Fibroblast of skin of back (primary cell): ENCODE measurements at places on chromosomes 3 and 15.

- DNase-seq = no peak
These were observed 153.4 kb upstream of the MME start for GRCh38 chr3:154926721-154927120.

GRCh38 chr3:120681506-120682038, 467 bp downstream of the HGD start:
- no peak for DNase-seq

DNA sequence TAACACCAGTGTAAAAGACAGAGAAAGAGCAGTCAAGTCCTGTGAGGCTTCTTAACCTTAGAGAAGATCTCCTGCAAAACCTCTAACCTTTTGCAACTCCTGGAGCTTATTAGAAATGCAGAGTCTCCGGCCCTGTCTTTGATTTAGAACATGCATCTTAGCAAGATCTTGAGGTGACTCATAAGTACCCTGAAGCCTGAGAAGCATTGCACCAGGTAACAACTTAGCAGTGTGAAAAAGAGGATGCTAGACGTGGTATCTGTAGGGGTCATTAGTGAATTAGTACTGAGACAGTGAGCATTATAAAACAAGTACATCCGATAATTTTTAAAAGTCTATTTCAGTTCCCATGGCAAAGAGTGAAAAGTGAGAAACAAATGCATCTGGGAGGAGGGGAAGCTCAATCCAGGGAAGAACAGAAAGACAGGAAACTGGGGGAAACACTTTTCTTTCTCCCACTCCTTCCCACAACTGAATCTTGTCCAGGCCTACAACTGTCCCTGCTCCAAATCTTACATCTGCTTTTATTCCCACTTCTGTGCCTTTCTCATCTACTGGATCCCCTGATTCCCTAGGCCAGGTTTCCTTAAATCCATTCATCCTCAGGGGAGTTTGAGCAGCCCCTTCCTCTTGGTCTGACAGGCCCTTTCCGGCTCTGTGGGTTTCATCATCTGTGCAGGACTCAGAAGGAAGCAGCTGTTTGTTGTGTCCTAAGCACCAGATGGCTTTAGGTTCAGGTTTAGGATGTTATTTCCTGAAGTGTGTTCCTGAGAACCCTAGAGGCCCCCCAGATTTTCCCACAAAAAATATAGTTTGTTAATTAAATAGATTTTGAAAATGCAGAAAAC, 128.1 kb upstream of the IL12A start:
- DNase-seq = no peak

DNA sequence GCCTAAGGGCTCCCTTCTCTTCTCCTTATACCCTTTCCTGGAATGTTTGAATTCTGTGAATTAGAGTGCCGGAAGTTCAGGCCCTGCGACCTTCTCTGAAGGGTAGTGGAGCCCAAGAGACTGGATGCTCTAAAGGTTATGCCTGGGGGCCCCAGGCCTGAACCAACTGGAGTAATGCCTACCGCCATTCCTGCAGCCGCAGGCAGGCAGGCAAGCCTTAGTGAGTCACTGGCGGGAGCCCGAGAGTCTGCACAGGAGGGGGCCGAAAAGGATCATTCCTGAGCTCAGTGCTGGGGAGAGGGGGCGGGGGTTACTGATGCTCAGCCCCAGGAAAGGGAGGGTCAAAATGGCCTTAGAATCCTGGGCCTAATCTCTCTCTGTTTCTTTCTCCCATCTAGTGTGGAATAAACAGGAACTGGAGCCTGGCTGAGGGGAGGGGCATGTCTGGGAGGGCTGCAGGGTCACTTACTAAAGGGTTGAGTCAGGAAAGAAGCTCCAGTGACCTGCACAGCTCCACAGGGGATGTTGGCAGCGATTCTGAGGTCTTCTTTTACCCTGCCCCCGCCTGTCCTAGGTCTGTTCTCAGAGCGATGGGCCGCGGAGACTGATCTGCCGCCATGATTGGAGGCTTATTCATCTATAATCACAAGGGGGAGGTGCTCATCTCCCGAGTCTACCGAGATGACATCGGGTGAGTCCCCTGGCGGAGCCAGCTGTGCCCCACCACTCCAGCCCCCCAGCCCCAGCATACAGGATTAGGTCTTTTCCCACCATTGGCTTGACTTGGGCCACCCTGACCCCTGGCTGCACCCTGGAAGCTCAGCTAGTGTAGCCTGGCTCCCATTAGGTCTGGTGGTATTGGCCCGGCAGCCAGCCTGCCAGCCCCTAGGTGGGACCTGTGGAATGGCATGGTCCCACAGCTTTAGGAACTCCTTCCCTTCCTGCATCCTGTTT, 2.0 kb downstream of the AP2M1 start:
- peak; percentile 99 for DNase-seq

GRCh38 chr15:77179541-77179998, 108.7 kb upstream of the TSPAN3 start:
- DNase-seq = no peak

GRCh38 chr3:5285439-5285838, 97.9 kb downstream of the EDEM1 start:
- no peak for DNase-seq

DNA sequence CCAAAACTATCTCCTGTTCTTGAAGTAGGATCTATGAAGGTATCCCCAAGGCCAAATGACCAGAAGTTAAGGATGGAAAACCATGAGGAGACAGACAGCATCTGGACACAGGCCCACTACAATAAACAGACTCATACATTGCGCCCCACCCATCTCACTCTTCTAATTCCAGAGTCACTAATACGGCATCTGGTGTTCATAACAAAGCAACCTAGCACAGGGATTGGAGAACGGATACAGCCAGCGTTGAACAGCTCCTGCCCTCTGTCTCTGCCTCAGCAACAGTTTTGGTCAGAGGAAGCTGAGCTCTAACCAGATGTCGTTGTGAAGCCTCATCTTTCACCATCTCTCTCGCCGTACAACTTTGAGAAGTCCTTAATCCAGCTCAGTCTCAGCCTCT, 44.5 kb upstream of the CCDC80 start:
- peak; percentile 97 for DNase-seq

- peak; percentile 94 for DNase-seq
These were observed 77.5 kb upstream of the FBN1 start for GRCh38 chr15:48722764-48723661.

DNA sequence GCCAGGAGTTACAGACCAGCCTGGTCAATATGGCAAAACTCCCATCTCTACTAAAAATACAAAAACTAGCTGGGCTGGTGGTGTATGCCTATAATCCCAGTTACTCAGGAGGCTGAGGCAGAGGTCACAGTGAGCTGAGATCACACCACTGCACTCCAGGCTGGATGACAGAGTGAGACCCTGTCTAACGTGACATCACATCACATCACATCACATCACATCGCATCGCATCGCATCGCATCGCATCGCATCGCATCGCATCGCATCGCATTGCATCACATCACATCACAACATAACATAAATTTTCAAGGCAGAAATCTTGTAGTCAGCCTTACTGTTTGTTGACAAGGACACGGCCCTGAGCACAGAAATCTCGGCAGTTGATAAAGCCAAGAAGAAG, 44.4 kb downstream of the RBM6 start:
- no peak for DNase-seq

DNA sequence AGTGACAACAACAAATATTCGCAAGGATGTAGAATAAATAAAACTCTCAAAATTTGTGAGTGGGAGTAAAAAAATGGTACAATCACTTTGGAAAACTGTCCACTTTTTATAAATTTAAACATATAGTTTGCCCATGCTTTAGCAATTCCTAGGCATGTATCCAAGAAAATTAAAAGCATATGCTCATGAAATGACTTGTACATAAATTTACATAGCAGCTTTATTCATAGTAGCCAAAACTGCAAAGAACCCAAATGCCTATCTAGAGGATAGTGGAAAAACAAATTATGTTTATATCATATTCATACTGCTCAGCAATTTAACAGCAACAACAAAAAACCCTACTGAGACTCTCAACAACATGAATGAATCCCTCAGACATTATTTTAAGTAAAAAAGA, 363.6 kb upstream of the CCDC54 start:
- peak; percentile 16 for DNase-seq

GRCh38 chr3:155188031-155188430, 105.5 kb downstream of the STRIT1 start:
- peak; percentile 11 for DNase-seq

DNA sequence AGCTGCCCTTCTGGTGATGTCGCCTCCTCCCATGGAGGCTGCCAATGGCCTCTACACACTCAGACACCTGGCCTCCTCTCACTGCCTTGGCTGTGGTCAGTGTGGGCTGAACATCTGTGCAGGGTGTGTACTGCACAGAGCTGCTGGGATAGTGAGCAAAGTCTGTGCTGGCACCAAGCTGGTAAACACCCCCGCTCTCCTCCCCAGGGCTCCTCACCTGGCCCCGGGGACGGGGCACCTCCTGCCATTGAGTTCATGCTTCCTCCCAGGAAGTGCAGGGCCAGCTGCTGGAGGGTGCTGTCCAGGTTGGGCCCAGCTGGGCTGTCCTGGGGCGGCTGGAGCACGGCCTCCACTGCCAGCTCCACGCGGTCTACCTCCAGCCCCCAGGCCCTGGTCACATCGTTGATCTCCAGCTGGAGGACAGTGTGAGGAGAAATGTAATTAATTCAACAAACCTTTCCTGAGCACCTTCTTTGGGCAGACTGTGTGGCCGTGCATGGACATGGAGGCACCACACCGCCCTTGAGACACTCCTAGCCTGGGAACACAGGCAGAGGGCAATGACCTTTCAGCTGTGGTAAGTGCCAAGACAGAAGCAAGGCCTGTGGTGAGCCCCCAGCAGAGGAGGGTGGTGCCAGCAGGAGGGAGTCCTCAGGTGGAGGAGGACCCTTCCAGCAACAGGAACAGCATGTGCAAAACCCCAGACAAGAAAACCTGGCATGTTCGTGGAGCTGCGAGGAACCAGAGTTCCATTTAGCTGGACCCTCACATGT, 6.8 kb downstream of the STOML1 start:
- no peak for DNase-seq

DNA sequence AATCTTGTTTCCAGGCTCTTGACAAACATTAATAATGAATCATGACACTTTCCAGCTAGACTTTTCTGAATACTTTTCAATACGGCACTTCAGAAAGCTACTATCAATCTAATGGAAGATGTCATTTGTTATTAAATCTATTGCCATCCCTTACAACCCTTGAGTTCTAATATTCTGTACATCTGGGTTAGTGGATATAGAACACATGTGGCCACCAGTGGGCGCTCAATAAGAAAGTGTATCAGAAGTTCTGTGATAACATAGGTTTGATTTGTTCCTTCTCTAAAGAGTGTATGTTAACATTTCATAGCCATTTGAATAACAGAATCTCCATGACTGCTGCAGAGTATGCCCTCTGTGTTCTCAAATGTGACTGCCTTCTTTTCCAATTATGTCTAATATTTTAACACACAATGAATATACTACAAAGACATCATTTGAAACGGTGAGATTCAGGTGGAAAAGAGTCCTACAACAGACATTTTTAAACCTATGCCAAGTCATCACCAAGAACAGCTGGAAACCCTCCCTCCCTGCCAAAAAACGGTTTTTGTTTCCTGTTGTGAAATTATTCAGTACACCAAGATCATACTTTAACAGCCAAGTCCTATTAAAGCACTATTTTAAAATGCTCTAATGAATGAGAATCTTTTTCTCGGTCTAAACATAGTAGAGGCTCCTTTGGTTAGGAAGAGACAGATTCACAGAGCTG, 22.2 kb downstream of the ALDH1A2 start:
- peak; percentile 36 for DNase-seq

GRCh38 chr3:41457176-41457575, 257.9 kb downstream of the CTNNB1 start:
- DNase-seq = no peak

- no peak for DNase-seq
These were observed 57.2 kb downstream of the PLD1 start for GRCh38 chr3:171753025-171753472.

DNA sequence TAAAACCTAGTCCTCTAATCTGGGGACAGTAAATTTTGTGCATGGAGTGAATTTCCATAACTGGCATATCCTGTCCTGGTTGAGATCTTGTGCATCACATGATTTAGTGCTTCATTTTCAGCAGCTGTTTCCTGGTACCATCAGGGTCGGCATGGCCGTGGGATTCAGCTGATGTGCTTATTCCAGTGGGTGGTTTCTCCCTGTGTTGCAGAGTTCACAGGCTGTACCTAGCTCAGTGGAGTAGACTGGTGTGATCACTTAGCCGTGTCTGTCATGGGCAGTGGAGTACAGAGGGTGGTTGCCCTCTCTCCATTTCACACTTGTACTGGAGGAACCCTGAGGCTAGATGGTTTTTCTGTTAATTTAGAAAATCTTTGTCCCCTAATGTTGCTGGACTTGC, 228.5 kb downstream of the PTPRG start:
- DNase-seq = no peak

DNA sequence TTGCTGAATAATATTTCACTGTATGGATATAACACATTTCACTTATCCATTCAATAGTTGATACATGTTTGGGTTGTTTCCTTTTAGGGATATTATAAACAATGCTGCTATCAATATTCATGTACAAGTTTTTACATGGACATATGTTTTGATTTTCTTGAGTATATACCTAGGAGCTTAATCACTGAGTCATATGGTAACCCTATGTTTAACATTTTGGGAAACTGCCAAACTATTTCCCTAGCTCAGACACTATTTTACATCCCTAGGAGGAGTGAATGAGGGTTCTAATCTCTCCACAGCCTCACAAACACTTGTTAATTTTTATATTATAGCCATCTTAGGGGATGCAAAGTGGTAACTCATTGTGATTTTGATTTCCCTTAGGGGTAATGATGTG, 66.0 kb downstream of the GPR156 start:
- DNase-seq = no peak

- DNase-seq = no peak
These were observed 76.6 kb upstream of the ONECUT1 start for GRCh38 chr15:52866698-52867097.

DNA sequence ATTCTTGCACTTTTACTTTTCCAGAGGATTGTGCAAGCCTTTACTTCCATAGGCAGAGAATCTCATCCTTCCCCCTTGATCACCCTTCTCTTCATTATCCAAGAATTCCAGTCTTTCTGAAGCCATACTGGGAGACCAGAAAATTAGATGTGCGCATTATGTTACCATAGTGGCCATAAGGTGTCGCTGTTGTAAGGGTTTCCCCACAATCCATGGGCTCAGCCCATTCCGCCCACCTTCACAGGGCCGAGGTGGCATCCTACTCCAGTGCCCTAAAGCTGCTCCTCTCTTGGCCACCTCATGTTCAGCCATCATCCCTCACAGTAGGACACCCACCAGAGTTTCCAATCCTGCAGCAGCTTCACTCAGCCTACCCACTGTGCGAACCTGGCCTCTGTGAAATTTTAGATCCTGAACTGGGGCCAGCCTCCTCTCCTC, 35.0 kb downstream of the CTSH start:
- DNase-seq = peak; percentile 50

DNA sequence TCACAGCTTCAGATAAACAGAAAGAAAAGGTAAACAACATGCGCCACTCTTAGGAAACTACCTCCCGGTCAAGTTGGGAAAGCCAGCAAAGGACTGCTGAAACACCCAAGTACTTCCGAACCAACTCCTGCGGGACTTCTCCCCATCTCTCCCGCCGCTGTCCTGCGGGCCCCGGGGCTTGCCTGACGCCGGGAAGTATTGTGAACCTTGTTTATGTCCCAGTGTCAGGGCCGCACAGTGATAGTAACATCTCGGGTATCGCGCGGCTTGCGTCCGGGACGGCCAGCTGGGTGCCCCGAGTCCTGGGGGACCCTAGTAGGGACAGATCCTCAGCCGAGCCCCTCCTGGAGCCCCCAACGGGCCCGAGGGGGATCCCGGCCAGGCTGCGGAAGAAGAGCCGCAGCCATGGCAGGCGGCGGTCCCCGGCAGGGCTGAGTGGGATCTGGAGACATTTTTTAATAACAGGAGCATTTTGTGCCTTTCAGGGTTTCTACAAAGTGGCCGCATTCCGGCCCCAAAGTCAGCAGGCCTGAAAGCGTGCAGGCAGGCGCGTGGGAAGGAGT, 756 bp downstream of the CLPX start:
- DNase-seq = peak; percentile 61

GRCh38 chr3:29331456-29332194, 50.8 kb downstream of the RBMS3 start:
- no peak for DNase-seq
